Mesangial cell (primary cell): ENCODE measurements at places on chromosomes 2 and 18. TPM values are rescaled to one million over a fixed set of nuclear protein-coding genes. Genes with fewer than 3 reads are reported as not detected.

MPP4 gene
- total RNA-seq = 0.13 and 2.3 TPM in 2 replicates

FKBP1B gene
- 15.2 and 25.9 TPM in 2 replicates for total RNA-seq

REEP1 gene
- 0.51 and 2.6 TPM in 2 replicates for total RNA-seq

TXNDC9 gene
- total RNA-seq = 19.9 and 43.2 TPM in 2 replicates

DSEL gene
- 12.5 and 13.2 TPM in 2 replicates for total RNA-seq

NPHP1 gene
- 2.6 and 4.1 TPM in 2 replicates for total RNA-seq

GRP gene
- total RNA-seq = not detected in 2 replicates

CYP27A1 gene
- 11.9 and 26.1 TPM in 2 replicates for total RNA-seq

PTPN18 gene
- 26.7 and 30.7 TPM in 2 replicates for total RNA-seq

NXPH2 gene
- 0.25 TPM in 1 of 2 replicates, not detected in the other for total RNA-seq

ALPP gene
- total RNA-seq = not detected in 2 replicates
